ENCODE measurements at places on chromosomes 7 and 10.

DNA sequence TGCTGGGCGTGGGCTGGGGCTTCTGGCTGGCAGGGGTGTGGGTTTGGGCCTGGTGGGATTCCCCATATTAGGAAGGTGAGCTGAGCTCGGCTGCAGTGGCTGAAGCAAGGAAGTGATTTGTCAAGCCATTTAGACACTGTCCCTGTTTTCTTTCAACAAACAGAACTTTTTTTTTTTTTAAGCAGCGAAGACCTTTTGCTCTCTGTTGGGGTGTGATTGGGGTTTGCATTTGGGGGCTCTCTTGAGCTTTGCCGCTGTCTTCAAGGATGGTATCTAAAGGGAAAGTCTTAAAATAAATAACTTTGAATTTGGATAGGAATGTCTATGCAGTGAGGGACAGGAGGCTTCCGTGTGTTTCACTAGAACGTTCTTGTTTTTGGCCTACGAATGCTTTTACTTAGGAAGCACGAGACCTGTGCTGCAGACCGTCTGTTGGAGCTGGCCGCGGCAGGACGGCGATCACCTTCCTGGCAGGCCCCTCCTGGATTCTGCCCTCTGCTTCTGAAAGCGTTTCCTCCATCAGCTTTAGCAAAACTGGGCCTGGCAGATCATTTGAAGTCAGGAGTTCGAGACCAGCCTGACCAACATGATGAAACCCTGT, 43.9 kb downstream of the FOXK1 start:
- peaks cover 15% of the 10 kb centered on the region for H3K4me1 ChIP-seq
- peaks cover 1% of the 10 kb centered on the region for H3K36me3 ChIP-seq
- H3K27me3 ChIP-seq, result no peaks in the 10 kb centered on the region
- H3K27ac ChIP-seq, result peak overlapping the region; percentile 93

- H3K4me3 ChIP-seq, result no peak overlapping the region
- H3K27me3 ChIP-seq, result peaks cover 4% of the 10 kb centered on the region
- DNase-seq, result no peak
- peaks cover 3% of the 10 kb centered on the region for H3K4me1 ChIP-seq
These were observed 18.8 kb upstream of the ABCB5 start for GRCh38 chr7:20596653-20597052.

GRCh38 chr7:137875746-137876145, 29.0 kb upstream of the DGKI start:
- H3K27me3 ChIP-seq, result no peaks in the 10 kb centered on the region
- no peak overlapping the region for H3K4me3 ChIP-seq
- no peaks in the 10 kb centered on the region for H3K4me1 ChIP-seq
- no peak overlapping the region for H3K27ac ChIP-seq

DNA sequence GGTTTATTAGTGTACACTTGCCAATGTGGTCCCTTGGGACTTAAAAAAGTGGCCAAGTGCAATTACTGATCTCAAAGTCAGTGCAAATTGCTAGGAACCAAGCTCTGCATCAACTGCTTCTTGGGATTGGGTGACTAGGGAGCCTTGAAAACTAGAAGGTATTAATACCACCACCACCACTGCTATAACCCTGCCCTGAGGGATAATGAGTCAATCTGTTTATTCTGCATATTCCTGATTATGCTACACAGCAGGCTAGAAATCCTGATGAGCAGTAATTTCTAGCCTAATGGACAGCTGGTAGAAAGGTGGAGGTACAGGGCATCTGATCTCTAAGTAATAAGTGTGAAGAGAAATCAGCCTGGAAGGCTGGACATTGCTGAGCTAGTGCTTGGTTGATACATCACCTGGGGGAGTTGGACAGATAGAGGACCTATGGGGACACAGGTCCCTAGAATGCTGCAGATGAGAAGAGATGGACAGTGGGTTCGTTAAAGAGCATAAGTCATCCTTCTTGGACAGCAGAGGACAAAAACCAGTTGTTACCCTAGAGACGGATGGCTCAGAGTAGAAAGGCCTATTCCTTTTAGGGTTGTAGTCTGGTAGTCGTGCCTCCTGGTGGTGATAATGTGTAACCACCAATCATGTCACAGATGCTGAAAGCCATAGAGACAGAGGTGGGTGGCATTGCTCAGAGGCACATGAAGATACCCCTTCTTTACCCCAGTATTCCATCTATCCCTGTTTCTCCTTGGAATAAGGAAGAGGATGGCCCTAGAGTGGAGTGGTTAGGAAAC, 554.8 kb downstream of the SORCS1 start:
- H3K27me3 ChIP-seq, result no peaks in the 10 kb centered on the region
- no peaks in the 10 kb centered on the region for H3K36me3 ChIP-seq
- no peak overlapping the region for H3K27ac ChIP-seq
- no peak for DNase-seq
- no peaks in the 10 kb centered on the region for H3K4me1 ChIP-seq

GRCh38 chr7:112898432-112899290, 108.5 kb upstream of the TMEM168 start:
- peak; percentile 43 for DNase-seq
- no peak overlapping the region for H3K27ac ChIP-seq

GRCh38 chr7:28142650-28143049, 37.9 kb downstream of the JAZF1 start:
- peaks cover 8% of the 10 kb centered on the region for H3K36me3 ChIP-seq
- peak overlapping the region; percentile 74 for H3K27ac ChIP-seq

- no peaks in the 10 kb centered on the region for H3K36me3 ChIP-seq
- H3K27ac ChIP-seq, result no peak overlapping the region
- H3K4me3 ChIP-seq, result no peak overlapping the region
- peaks cover 2% of the 10 kb centered on the region for H3K27me3 ChIP-seq
- peaks cover 9% of the 10 kb centered on the region for H3K4me1 ChIP-seq
These were observed 7.7 kb downstream of the NPC1L1 start for GRCh38 chr7:44533301-44534055.

DNA sequence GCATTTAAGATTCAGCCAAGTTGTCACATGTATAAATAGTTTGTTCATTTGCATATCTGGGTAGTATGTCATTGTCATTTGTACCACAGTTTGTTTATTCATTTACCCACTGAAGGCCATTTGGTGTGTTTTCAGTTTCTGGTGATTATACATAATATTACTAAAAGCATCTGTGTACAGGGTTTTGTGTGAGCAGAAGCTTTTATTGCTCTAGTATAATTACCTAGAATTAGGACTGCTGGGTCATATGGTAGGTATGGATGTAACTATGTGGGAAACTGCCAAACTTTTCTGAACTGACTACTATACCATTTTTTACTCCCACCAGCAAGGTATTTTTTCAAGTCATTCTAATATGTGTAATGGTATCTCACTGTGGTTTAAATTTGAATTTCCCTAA, 584.0 kb upstream of the GHITM start:
- DNase-seq, result no peak
- no peaks in the 10 kb centered on the region for H3K36me3 ChIP-seq
- H3K4me1 ChIP-seq, result no peaks in the 10 kb centered on the region
- no peak overlapping the region for H3K27ac ChIP-seq
- H3K27me3 ChIP-seq, result no peaks in the 10 kb centered on the region

DNA sequence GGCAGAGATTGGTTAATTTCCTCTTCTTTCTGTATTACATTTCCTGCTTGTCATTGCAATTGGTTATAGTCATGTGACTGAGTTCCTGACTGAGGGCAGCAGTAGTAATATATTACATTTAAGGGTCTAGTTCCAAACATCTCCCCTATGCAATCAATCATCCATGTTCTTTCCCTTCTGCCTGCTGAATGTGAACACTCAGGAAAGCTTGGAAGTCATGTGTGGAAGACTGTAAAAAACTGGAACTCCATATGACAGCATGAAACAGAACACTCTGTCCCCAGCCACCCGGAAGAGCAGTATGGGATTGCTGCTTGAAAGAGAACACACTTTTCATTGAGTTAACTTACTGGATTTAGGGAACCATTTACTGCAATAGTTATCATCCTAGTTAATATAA, 459.7 kb upstream of the SEMA3A start:
- H3K36me3 ChIP-seq, result no peaks in the 10 kb centered on the region
- no peak overlapping the region for H3K4me3 ChIP-seq
- H3K4me1 ChIP-seq, result no peaks in the 10 kb centered on the region

Measured in memory B cell (primary cell).